Stimulated activated CD4-positive, alpha-beta T cell treated with anti-CD3 and anti-CD28 coated beads, Interleukin-1b, Interleukin-23, amount 100 ng/mL, for 48 hours (primary cell): ENCODE measurements at places on chromosomes 13 and 19.
A peak's percentile ranks its signal among the peaks of the same experiment; 100 is the strongest.

GRCh38 chr13:32443111-32443510 lies 15.2 kb upstream of the N4BP2L1 start:
- peak; percentile 10 for DNase-seq

DNA sequence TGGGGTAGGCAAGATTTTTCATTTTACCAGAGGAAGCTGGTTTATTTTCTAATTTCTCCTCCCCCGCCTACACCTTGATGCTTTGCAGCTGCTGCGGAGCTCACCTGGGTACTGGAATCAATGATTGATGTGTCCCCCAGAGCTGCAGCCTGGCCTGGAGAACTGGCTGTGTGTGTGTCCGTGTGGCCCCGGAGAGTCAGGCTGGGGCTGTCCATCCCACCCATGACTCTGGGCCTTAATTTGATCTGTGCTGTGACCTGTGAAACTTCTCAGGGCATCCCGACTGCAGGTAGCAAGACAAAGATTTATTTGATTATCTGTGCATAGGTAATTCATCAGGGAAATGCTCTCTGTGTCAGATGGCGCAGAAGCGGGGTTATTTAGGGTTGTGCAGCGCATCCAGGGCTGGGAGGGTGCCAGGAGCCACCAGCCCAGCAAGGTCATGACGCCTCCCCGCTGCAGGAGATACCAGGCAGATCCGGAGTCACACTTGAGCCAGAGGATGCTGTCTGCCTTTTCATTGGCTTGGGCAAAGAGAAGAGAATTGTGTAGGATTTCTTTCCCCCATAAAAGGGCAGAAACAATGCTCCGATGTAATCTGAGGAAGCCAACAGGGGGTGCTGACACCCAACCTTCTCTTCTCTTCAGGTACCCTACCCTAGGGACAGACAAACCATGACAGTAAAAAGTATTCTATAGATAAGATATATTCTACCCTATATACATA lies 346.6 kb downstream of the TSHZ3 start:
- no peak for DNase-seq

DNA sequence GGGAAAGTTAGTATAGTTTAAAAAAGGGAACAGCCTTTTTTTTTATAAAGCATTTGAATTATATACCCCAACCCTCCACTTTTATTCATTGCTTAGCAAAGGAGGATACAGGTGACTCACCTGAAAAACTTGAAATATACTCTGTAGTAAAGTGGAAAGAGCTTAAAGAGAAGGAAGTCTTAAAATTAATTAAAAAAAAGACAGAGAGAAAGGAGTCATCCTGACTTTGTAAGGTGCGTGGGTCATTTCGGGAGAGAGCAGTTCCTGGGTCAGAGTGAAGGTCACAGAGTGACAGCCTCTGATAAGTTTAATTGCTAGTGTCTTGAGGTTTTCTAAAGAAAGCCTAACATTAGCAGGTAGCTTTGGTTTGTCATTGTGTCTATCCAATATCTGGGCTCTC lies 310.3 kb downstream of the KLF5 start:
- DNase-seq: no peak

- DNase-seq: no peak
These were observed 275.4 kb upstream of the OBI1 start for GRCh38 chr13:78934336-78934735.

DNA sequence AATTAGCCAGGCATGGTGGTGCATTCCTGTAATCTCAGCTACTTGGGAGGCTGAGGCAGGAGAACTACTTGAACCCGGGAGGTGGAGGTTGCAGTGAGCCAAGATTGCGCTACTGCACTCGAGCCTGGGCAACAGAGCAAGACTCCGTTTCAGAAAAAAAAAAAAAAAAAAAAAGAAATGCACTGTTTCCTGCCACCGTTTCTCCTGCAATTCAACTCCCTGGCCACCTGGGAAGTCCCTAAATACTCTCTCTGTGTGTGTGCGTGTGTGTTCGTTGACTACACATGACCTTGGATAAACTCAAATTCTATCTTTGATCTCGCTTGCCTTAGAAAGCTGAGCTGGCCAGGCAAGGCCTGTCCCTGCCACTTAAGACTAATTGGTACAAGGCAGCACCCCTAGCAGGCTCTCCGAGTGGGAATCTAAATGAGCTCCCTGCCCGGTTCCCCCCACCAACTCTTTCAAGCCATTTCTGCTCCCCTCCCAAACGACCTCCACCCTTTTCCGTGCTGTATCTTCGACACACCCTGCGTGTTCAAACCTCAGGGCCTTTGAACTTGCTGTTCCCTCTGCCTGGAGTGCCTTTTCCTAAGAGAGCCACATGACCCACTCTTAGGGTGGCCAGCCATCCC lies 5.2 kb upstream of the BCAT2 start:
- no peak for DNase-seq

- DNase-seq: peak; percentile 29
These were observed 112.3 kb upstream of the KLF12 start for GRCh38 chr13:74246487-74246886.

DNA sequence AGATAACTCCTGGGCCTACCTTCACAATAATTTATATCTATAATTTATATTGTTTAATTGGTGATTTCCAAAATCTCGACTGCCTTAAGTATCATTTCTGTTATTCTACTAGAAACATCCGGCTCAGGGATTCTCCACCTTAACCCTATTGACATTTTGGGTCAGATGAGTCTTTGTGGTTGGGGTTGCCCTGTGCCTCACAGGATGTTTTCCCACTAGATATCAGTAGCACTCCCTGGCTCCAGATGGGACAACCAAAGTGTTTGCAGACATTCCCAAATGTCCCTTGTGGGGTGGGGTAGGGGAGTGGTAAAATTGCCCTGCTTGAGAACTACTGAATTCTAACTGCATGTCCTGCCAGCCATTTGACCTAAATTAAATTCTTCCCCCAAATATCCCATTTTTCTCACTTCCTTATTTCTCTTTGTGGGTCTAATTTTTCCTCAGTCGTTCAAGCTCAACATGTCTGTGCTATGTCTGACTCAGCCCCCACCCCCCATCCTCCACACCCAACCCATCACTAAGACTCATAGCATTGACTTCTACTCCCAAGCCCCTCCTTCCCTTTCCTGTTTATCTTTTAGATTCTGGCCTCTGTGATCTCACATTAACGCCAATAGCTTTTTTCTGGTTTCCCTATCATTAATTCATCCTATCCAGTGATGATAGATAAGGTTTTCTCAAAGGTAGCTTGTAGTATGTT lies 545.1 kb downstream of the EFNB2 start:
- DNase-seq: no peak

DNA sequence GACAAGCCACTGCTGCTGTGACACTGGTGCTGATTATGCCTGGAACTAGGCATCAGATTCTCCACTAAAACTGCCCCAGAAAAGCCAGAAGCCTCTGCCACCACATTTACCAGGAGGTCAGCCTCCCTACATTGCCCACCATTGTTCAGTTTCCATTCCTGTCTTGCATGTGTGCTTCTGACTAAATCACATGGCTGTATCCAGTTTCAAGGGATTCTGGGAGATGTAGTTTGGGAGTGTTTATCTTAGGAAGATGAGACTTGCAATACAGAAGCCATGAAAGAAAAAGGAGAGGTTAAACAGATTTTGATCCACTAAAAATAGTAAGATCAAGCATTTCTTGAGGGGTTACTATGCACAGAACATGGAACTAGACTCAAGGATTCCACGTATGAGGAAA lies 40.7 kb upstream of the SERPINE3 start:
- DNase-seq: no peak

DNA sequence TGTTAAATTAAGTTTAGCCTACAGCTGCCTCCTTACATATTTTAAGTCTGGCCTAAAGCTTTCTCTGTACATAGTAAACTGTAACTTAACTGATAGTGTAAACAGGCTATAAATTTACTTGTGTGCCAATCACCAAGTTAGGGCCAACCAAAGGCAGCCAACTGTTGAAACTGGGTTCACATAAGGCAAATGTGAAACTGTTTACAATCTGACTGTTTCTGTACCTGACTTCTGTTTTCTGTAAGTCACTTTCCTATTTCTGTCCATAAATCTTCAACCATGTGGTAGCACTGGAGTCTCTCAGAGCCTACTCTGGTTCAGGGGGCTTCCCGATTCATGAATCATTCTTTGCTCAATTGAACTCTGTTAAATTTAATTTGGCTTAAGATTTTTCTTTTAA lies 103.1 kb downstream of the RAP2A start:
- DNase-seq: no peak

DNA sequence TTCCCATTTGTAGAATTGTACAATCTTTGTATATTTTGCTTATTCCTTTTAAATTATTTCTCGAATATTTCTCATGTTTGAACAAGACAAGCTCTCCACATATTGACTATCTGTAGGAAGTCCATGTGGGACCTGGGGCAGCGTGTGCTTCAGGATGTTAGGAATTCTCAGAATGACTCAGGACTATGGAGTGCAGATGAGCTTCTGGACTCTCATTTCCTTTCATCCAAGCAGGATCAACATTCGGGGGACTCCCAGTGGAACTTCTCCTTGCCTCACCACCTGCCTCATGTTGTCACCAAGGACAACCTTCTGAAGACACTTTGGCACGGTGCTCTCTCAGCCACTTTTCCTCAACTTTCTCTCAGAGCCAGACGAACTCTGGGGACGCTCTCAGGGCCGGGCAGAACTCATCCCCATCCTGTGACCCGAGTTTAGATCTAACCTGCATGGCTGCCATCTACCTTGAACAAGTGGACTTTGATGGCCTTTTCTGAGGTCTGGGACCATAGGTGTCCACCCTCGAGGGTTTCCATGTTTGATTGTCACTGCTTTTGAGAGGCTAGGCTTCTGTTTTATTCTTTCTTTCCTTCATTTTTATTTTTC lies 441.7 kb downstream of the IRS2 start:
- no peak for DNase-seq

DNA sequence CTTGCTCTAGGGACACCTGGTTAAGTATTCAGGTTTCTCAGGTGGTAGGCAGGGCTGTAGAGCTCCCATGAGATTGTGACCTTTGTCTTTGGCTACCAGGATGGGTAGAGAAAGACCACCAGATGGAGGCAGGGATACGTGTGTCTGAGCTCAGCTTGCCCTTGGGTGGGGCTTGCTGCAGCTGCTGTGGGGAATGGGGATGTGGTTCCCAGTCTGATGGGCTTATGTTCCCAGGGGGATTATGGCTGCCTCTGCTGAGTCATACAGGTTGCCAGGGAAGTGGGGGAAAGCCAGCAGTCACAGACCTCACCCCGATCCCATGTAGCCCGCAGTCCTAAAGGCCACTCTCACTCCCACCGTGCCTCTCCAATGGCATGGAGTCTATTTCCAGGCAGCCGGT lies 659.9 kb upstream of the KLF12 start:
- DNase-seq: no peak

DNA sequence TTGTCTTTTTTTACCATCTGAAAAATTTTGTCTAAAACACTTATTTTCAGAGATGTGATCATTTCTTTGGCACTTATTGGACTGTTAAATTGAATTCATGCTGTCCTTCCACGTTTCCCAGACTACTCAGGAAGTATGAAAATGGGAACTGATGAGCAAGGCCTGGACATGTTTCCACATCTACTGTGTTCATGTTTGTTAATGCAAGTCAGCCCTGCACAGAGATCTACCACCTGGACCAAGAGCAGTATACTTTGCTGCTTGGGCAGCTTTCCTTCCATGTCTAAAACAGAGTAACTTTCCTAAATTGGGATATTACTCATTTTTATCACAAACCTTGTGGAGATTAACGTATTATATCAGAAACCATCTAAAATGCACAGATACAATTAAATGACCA lies 687.4 kb downstream of the DIAPH3 start:
- no peak for DNase-seq

GRCh38 chr13:21242236-21242635 lies 65.8 kb downstream of the MRPL57 start:
- DNase-seq: no peak

GRCh38 chr19:16349551-16350152 lies 25.0 kb downstream of the KLF2 start:
- no peak for DNase-seq

DNA sequence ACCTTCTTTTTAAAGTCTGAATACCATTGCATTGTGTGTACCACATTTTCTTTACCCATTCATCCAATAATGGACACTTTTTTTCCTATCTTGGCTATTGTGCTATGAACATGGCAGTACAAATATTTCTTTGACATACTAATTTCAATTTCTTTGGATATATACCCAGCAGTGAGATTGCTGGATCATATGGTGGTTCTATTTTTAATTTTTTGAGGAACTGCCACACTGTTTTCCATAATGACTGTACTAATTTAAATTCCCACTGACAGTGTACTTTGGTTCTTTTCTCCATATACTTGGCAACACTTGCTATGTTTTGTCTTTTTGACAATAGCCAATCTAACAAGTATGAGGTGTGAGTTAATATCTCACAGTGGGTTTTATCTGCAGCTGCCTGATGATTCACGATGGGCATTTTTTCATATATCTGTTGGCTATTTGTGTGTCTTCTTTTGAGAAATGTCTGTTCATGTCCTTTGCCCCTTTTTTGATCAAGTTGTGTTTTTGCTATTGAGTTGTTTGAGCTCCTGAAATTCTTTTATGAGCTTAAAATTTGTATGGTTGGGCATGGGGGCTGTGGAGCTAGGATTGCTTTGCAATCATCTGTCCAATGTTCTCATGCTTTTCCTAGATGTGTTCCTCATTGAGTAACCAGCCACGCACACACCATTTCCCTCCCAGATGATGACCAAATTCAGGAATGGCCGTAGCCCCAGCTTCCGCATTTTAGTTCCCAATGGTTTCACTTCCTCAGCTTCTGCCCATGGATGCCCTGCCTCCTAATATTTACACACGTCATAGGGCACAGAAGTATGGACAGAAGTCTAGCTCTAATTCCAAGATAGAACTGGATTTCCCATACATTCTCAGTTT lies 380.0 kb upstream of the SGCG start:
- DNase-seq: no peak

DNA sequence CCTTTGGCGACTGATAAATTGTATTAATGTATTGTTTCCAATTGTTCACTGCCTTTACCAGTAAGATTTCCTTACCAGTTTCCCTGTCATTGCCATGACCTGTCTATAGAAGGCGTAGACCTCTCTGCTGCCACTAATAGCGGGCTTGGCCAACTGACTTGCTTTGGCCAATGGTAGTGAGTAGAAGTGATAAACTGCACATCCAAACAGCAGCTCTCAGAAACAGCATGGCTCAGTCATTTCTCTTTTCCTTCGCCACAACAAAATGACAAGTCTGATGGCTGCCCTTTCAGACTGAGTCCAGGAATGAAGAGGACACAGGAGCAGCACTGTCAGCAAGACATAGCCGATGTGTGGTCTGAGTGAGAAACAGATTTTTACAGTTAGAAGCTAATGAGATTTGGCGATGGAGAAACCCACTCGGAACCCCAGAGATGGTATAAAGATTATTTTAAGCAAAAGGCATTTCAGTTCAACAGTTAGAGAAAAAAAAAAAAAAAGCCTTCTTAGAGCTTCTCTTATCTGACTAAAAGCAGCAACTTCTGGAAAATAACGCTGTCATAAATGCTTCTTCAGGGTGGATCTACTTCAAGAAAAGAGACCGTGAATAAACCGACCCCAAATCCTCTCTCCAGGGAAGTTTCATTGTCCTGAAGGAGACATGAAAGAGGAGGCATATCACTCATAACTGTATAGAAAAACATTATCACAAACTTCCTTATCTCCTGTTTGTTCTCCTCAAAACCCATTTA lies 42.0 kb upstream of the TM9SF2 start:
- DNase-seq: no peak
